Activated T-cell treated with anti-CD3 and anti-CD28 coated beads for 4 hours (primary cell): ENCODE measurements at places on chromosomes 2 and 18.

- no peak for DNase-seq
These were observed 37.8 kb upstream of the KCNF1 start for GRCh38 chr2:10873790-10874437.

DNA sequence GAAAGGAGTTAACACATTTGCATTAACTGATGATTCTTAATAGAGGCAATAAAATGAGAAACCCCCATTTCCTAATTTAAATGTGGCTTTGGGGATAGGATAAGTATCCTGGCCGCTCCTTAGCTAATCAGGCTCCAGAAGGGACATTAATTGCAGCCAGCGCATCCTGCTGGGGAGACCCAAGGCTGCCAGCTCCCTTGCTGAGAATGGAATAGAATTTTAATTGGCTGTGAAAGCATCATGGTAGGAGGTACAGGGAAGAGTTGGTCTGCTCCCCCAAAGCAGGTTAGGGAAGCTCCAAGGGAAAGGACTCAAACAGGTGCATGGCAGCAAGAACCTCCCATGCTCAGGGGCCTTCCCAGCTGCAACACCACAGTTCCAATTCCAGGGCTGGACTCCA lies 71.4 kb downstream of the MARCHF4 start:
- no peak for DNase-seq

- DNase-seq: no peak
These were observed 410.2 kb upstream of the CHST9 start for GRCh38 chr18:27595113-27595838.

GRCh38 chr2:128359841-128360240 lies 41.2 kb upstream of the HS6ST1 start:
- no peak for DNase-seq

- no peak for DNase-seq
These were observed 26.1 kb downstream of the NPC1 start for GRCh38 chr18:23560186-23560585.

DNA sequence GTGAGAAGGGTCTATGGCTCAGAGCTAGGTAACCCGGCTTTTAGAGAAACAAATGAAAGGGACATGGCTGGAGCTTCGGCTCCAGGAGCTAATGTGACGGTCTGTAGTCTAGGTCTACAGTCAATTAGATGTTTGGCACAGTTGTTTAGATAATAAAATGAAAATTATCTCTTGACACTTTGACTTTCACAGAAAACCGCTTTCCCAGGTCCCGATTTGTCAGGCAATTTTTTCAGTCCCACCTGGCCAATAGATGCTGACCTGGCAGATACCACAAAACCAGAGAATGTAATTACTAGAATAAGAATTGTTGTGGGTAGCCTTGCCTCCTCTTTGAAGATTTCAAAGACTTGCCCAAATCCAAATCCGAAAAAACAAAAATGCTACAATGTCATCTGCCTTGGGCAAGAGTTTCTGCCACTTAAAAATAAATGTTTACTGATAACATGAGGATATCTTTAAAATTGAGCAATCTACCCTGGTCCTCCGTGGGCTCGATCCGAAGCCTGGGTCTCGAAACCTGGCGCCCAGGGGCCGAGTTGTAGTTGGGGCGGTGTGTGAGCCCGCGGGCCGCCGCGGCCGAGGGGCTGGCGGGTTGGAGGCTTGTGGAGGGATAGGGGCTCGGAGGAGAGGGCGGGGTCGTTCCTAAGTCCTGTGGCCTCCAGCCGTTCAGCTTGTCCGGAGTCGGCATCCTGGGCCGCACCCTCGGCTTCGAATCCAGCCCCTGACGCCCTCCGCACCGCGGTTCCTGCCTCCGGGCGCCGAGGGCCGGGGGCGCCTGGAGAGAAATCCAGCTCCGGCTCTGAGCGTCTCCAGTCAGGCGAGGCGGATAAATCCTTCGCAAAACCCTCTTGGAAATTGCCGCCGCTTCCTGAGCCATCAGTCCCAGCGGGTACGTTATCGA lies 2.3 kb downstream of the EMX1 start:
- no peak for DNase-seq

GRCh38 chr2:131724019-131724418 lies 196.3 kb downstream of the CCDC74A start:
- no peak for DNase-seq

DNA sequence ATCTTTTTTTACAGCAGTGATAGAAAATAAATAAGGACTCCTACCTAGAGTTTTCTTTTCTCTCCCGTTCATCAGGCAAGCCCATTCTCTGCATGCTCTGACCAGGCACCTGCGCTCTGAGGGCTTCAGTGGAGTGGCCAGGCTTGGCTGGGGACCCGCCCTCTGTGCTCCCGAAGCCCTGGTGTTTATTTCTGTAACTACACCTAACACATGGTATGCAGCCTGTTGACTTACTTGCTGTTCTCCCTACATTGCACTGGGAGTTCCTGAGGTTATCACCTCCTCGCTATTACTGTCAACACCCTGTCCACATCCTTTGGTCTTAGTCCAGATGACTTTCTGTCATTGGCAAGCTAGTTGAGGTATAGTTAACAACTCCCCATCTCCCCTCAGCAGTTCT lies 317.7 kb downstream of the LPIN1 start:
- DNase-seq: no peak

- DNase-seq: no peak
These were observed 183.2 kb upstream of the SMAD2 start for GRCh38 chr18:48113691-48114090.

GRCh38 chr2:29307519-29307918 lies 192.3 kb downstream of the CLIP4 start:
- DNase-seq: no peak

DNA sequence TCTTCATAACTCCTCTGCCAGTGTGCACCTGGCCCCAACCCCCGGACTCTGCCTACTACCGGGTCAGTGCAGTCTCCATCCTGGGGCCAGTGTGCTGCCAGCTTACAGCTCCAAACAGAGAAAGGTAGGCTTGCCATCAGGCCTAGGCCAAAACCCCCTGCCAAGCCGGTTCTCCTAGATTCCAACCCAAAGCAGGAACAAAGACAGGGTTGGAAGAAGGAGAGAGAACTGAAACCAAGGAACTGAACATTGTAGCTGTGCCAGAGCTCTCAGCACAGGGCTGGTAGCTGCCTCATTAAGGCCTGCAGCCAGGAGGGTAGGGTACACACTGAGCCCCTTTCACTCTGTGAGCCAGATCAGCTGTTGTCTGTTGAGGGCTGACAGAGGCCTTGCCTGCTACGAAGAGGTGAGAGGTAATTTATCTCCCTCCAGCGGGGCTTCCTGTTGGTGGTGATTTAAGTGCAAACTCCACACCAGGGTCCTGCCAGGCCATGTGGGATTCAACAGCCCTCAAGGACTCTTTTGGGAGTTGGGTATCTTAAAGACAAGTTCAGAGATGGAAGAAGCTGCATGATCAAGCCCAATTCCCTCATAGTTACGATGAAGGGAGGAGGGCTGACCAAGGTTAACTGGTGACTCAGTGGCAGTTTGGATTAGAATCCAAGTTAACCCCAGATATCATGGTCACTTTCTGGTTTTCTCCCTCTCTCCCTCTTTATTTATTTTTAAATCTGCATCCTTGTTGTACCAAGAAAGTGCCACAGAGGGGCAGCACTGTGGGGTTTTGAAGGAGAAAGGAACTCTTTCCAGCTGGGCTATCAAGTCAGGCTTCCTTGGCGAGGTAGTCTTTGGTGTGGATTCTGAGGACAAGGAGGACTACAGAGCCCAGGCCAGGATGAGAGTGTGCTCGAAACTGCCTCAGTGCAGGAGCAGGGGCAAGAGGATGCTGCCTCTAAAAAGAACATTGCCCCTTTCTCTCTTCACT lies 48.1 kb downstream of the CYRIA start:
- DNase-seq: no peak

GRCh38 chr2:188695953-188696352 lies 278.2 kb upstream of the COL3A1 start:
- DNase-seq: no peak

- no peak for DNase-seq
These were observed 119.2 kb downstream of the INHBB start for GRCh38 chr2:120465012-120465700.

- DNase-seq: no peak
These were observed 264.4 kb upstream of the SIX2 start for GRCh38 chr2:45273412-45274249.

- DNase-seq: peak; percentile 12
These were observed 29.8 kb downstream of the EPC2 start for GRCh38 chr2:148674063-148675020.

DNA sequence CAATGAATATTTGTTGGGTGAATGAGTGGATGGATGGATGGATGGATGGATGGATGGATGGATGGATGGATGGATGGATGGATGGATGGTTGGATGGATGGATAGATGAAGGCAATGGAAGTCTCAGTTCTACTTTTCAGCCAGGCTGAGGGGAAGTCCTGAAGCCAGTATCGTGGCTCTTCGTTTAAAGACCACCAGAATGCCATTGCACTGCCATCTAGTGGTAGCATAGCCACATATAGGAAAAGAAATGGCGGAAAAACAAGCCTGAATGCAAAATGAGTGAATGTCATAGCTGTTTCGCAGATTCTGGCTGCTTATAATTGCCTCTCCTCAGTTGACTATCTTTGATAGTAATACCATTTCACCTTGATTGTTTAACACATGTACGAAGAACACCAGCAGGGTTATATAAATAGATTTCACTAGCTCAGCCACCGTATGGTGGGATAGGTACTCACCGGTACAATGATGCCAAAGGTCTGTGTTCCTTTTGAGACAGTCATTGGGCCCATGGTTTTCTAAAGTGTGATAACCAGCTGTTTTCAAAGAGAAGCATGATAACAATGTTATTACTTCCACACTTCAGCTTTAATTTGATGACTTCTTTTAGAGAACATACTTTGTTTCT lies 62.3 kb upstream of the GREB1L start:
- peak; percentile 41 for DNase-seq

- DNase-seq: no peak
These were observed 70.0 kb downstream of the FIGN start for GRCh38 chr2:163665817-163666216.

DNA sequence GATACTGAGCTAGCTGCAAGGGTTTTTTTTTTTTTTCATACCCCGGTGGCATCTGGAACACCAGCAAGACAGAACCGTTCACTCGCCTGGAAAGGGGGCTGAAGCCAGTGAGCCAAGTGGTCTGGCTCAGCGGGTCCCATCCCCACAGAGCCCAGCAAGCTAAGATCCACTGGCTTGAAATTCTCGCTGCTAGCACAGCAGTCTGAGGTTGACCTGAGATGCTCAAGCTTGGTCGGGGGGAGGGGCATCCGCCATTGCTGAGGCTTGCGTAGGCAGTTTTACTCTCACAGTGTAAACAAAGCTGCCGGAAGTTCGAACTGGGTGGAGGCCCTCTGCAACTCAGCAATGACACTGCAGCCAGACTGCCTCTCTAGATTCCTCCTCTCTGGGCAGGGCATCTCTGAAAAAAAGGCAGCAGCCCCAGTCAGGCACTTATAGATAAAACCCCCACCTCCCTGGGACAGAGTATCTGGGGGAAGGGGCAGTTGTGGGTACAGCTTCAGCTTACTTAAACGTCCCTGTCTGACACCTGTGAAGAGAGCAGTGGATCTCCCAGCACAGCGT lies 5.1 kb upstream of the MIB1 start:
- no peak for DNase-seq

DNA sequence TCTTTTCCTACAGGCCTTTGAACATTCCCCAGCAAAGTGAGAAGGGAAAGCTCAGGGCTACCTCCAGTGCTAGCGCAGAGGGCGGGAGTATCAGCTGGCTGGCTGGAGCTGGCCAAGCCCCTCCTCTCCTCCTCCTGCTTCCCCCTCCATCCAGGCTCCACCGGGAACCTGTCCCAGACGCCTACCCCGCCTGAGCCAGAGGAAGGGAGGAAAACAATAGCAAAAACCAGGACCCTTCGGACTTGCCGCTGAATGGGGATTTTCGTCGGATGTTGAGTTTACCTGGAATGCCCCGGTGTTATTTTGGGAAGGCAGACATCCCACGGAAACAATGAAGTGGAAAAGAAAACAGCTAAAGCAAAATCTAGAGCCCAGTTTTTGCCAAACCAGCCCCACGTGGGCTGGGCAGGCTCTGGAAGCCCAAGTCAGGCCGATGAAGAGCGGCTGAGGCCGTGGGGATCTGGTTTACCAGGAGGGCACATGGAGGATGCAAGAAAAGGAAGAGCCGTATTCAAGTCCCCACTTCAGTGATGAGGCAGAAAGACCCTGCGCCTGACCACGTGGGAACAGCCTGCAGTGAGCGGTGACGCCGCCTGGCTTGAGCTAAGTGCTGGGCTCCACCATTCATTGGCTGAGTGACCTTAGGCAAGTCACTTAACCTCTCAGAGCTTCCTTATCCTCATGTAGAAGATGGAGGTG lies 100.4 kb upstream of the LCLAT1 start:
- DNase-seq: no peak

DNA sequence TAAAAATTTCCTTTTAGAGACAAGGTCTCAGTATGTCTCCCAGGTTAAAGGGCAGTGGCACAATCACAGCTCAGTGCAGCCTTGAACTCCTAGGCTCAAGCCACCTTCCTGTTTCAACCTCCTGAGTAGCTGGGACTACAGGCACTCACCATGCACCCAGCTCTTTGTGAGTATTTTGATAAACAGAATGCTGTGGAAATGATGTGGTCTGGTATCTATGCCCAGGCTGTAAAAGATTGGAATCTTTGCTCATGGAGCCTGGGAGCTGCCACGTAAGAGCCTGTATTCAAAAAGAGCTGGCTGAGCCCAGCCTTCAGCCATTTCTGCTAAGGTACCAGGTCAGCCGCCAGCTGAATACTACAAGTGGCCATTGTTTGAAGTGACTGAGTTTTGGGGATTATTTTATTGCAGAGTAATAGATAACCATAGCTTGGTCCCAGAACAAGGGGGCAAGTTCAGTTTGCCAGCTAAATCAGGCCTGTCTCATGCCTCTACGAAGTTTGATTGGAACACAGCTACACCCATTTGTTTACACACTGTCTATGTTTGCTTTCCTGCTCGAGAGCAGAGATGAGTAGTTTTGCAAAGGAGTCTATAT lies 21.3 kb upstream of the ARL5A start:
- DNase-seq: no peak

- DNase-seq: no peak
These were observed 54.1 kb downstream of the EML4 start for GRCh38 chr2:42223067-42223854.

- DNase-seq: no peak
These were observed 108.5 kb upstream of the COL5A2 start for GRCh38 chr2:189287982-189288521.

DNA sequence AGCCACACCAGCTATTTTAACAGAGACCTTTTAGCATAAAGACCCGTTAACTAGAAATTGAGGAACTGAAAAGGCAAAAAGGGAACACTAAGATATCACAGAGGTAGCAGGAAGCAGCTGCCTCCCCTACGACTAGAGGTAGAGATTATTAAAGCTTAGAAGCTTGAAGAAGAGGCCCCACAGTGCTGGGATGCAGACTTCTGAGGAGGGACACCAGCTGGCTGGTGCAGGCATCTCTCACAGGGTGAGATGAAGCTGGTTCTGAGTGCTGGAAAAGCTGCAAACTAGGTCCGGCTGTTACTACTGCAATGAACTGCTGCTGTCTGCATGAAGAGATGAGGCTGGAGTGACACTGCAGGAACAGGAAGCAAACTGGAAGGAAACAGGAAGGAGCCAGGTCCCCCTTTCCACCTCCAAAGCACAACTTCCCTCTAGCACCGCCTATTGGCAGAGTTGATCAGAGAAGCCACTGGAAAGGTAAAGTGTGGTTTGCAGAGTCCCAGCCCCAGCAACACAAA lies 61.2 kb upstream of the MRPS9 start:
- no peak for DNase-seq
